ENCODE measurements at places on chromosomes 11 and 22.

GRCh38 chr11:126707498-126707897, 293.1 kb downstream of the KIRREL3 start:
- no peak for DNase-seq

DNA sequence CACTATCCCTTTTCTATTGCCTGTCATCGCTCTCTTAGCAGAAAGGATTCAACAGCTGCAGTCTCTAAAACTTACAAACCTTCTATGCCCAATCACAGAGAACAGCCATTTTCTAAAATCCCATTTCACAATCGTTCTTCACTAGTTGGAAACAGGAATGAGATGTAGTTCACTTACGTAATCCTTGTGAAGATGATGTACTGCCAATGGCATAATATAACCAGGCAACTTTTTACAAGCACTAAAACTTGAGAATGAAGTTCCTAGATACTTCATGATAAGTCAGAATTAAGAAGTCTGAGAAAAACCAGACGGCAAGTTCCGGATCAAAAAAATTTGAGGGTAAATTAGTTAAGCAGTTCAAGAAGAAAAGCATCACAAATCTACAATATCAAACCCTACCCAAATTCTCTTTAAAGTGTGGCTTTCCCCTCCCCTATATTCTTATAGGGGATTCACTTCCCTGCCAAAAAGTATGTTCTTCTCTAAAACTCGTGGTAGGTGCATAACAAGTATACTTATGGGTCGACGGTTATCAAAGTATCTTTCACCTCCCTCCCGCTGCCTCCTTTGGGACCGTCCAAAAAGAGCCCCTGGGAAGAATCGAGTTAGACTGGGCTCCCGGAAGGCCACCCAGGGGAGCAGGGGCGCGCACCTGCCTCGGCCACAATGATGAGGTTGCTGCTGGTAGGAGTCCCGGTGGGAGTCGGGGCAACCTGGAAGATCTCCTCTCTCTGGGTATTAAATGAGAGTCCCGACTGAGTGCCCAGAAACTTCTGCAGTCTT, 666 bp downstream of the MSANTD4 start:
- DNase-seq = no peak

GRCh38 chr11:13210424-13210823, 67.2 kb upstream of the BMAL1 start:
- DNase-seq = no peak

DNA sequence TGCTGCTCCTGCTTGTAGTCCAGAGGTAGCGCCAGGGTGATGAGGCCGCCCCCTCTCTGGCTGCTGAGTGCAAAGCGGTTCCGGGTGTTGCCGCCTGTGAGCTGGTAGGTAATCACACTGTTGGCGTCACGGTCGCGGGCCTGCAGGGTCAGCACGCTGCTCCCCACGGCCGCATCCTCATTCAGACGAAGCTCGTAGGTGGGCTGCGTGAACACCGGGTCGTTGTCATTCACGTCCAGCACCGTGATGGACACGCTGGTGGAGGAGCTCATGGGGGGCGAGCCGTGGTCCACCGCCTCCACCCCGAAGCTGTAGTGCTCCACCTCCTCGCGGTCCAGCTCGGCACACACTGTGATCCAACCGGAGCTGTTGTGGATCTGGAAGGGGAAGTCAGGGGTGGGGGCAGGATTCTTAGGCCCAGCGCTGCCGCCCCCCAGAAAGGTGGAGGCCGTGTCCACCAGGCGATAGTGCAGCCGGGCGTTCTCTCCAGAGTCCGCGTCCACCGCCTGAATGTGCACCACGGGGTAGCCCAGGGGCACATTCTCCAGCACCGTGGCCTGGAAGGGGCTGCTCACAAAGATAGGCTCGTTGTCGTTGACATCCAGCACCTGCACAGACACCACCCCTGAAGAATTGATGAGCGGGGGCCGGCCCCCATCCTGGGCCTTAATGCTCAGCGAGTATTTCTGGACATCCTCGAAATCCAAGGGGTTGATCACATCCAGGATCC, 2.4 kb downstream of the CELSR1 start:
- DNase-seq = no peak

GRCh38 chr11:2735053-2735589, 35.3 kb upstream of the KCNQ1OT1 start:
- no peak for DNase-seq

GRCh38 chr22:38965614-38966379, 8.4 kb downstream of the APOBEC3A start:
- DNase-seq = peak; percentile 63

DNA sequence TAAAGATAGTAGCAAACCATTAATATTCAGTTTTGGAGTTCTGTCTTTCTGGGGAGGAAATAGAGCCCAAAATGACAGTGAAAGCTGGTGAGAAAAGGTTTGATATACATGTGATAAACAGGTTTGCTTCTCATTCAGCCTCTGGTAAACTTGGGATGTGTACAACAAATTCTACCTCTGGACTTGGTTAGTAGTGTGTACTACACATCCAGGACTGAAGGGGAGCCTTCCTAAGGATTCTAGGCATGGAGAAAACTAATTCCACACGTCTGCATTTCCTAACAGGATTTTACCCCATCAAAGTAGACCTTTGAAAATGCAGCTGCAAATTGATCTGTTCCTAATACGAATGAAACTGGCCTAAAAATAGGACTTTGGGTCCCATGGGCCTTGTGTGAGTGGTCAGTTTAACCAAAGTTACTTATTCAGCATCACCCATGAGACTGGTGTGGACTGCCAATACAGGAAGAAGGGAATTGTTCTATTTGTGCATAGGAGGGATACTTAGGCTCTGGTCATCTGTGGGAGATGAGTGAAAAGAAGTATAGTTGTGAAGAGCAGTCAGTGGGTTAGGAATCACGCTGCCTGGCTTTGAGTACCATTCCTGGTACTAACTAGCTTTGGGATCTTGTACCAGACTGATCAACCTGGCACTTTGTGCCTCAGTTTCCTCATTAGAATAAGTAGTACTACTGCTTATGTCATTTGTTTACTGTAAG, 74.2 kb downstream of the YAP1 start:
- no peak for DNase-seq

DNA sequence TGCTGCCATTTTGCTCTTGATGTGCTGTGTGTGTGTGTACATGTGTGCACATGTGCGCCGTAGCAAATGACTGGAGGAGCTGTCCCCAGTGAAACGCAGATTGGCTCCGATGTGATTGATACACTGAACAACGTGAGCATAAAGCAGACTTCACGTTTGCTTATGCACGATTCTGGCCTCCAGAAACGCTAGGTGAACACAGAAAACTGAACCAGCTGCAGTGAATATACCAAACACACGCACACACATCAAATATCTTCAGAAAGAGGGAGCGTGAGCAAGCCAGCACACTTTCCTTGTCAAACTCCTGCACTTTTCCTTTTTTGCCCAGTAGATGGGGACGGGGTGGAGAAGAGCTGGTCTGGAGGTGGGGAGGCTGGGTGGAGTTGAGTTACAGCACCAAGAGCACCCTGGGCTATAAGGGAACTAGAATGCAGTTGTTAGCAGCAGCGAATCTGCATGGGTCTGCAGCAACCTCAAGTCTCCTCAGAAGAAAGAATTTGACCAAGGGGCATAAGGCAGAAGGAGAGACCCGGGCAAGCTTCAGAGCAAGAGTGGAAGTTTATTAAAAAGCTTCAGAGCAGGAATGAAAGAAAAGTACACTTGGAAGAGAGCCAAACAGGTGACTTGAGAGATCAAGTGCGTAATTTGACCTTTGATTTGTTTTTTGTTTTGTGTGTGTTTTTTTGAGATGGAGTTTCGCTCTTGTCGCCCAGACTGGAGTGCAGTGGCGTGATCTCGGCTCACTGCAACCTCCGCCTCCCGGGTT, 77.8 kb upstream of the CADM1 start:
- DNase-seq = no peak

- no peak for DNase-seq
These were observed 30.3 kb upstream of the ABCC8 start for GRCh38 chr11:17506942-17507341.

GRCh38 chr11:11280826-11281225, 72.2 kb downstream of the CSNK2A3 start:
- DNase-seq = no peak

- DNase-seq = no peak
These were observed 35.4 kb upstream of the TREH start for GRCh38 chr11:118714816-118715215.

- DNase-seq = no peak
These were observed 359.2 kb downstream of the BUD13 start for GRCh38 chr11:116413301-116414242.

GRCh38 chr11:117815262-117815803, 9.2 kb downstream of the FXYD2 start:
- DNase-seq = peak; percentile 94

- DNase-seq = no peak
These were observed 213.8 kb downstream of the DSCAML1 start for GRCh38 chr11:117583063-117583801.

DNA sequence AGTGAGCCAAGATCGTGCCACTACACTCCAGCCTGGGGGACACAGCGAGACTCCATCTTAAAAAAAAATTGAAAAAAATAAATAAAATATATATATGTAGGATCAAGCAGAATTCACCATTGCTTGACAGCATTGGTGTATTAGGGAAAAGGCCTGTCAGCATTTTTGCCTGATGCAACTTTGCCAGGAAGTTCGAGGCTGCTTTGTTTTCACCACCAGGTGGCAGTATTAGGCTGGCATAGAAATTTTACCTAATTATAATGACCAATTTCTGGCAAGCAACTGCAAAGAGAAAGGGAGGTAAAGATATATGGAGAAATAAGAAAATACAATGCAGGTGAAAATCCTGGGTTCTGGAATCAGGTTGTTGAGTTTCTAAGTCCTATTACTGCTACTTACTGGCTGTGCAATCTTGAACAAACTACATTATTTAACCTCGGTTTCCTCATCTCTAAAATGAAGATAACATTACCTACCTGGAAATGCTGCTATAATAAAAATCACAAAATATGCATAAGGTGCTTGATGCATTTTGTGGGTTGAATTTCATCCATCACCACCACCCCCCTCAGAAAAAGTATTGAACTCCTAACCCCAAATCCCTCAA, 24.7 kb downstream of the LAYN start:
- DNase-seq = no peak

DNA sequence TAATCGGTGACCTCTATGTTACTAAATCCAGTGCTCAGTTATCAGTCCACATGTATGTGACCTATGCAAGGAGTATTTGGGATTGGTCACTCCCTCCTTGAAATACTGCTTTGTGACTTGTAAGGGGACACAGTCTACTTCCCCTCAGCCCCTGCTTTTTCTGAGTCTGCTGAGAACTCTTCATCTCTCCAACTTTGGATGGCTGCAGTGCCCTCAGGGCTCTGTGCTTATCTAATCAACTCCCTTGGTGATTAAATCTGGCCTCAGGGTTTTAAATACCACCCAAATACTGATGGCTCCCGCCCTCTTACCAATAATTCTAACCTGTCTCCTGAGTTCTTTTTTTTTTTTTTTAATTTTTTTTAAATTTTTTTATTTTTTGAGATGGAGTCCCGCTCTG, 40.2 kb downstream of the FAM118A start:
- DNase-seq = no peak

DNA sequence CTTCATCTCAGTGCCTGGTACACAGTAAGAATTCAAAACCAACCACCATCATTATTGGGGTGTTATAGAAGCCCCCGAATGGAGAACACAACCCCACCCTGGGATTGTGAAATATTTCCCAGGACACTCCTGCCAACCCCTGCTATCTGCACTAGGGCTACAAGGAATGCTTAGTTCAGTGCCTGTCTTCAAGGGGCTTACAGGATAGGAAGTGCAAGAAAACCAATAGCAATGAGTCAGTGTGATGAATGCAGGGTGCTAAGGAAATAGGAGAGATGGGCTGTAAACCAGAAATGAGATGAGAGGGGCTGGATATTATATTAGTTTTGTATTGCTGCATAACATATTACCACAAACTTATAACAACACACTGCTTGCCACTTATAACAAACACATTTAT, 965 bp upstream of the ASCC2 start:
- no peak for DNase-seq

DNA sequence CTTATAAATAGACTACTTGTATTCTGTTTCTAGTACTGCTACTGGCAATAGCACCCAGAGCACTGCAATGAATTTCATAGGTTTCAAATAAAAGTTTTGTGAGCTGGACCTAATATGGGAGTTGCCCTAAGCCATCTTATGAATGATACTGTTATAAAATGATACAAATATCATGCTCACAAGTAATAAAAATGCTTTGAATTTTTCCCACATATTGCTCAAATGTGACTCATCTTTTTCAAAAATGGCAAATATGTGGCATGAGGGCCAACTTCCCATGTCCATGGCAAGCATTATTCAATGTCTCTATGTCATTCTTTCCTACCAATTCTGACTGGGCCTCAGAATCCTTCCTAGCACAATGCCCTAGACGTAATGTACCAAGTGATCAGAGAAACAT, 137.6 kb downstream of the TRPC6 start:
- DNase-seq = no peak

- no peak for DNase-seq
These were observed 42.6 kb upstream of the TIMP3 start for GRCh38 chr22:32758866-32759385.

GRCh38 chr11:117458275-117459122, 130.8 kb downstream of the CEP164 start:
- DNase-seq = peak; percentile 68

DNA sequence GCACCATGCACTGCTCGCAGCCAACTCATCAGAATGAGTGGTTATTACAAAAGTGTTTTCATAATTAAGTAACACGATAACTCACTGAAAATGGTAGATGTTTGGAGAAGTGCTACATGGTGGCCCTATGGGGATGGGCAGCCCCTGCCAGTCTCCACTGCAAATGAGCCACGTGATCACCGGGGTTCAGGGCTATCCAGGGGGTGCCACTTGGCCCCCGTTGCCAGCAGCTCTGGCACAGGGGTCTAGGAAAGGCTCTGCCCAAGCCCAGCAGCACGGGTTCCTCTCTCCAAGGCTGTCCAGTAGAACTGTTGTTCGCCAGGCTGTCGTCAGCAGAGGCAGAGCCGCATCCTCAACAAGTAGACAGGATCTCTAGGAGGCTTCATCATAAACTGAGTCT, 382.1 kb upstream of the B3GAT1 start:
- no peak for DNase-seq

GRCh38 chr22:50723991-50724390, 14.0 kb upstream of the ACR start:
- DNase-seq = no peak

DNA sequence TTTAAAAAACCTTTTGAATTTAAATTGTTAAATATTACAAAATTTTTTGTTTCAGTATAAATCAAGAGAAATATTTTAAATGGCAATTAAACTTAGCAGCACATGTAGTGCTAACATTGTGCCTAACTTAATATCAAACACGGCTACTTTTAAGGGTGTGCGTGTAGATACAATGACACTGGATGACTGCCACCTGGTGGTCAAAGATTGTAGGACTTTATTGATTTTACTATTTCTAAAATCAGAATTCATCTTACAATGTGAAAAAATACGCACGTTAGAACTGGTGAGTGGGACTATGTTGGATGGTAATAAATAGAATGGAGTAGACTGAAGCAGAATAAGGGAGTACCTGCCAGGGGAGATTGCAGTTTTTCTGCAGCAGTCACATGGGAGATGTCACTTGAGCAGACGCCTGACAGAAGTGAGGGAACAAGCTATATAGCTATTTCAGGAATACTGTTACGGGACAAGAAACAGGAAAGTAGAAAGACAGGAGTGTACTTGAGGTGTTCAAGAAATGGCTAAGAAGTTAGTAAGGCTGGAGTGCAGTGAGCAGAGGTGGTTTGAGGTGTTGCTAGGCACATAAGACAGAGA, 52.9 kb downstream of the UVRAG start:
- DNase-seq = no peak
